ENCODE measurements at places on chromosomes 5 and 9. TPM values are rescaled to one million over a fixed set of nuclear protein-coding genes. Genes with fewer than 3 reads are reported as not detected.

- H3K27ac ChIP-seq: no peak overlapping the region
- no peak overlapping the region for H3K4me3 ChIP-seq
- DNase-seq: no peak
- peaks cover 17% of the 10 kb centered on the region for H3K4me1 ChIP-seq
- H3K36me3 ChIP-seq: no peaks in the 10 kb centered on the region
These were observed 208.7 kb upstream of the IER5L start for GRCh38 chr9:129386812-129387177.

- peaks cover 76% of the 10 kb centered on the region for H3K4me1 ChIP-seq
- H3K36me3 ChIP-seq: peaks cover 19% of the 10 kb centered on the region
- no peak overlapping the region for H3K27ac ChIP-seq
- H3K4me3 ChIP-seq: no peak overlapping the region
- no peak for DNase-seq
These were observed 3.6 kb downstream of the HMGCS1 start for GRCh38 chr5:43309637-43310036.

DNA sequence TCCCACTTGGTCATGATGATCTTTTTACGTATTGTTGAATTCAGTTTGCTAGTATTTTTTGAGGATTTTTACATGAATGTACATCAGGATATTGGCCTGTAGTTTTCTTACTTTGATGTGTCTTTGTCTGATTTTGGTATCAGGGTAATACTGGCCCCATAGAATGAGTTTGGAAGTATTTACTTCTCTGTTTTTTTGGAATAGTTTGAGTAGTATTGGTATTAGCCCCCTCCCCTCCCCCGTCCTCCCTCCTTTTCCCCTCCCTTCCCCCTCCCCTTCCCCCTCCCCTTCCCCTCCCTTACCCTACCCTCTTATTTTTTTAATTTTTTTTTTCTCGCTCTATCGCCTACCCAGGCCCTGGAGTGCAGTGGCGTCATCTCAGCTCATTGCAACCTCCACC is 10.3 kb downstream of the CDK7 start:
- no peak overlapping the region for H3K4me3 ChIP-seq
- H3K36me3 ChIP-seq: peaks cover 50% of the 10 kb centered on the region
- no peak for DNase-seq
- H3K27ac ChIP-seq: no peak overlapping the region
- H3K27me3 ChIP-seq: no peaks in the 10 kb centered on the region
- H3K4me1 ChIP-seq: peaks cover 18% of the 10 kb centered on the region

- no peak overlapping the region for H3K27ac ChIP-seq
- DNase-seq: no peak
- no peaks in the 10 kb centered on the region for H3K27me3 ChIP-seq
- H3K36me3 ChIP-seq: no peaks in the 10 kb centered on the region
- H3K4me1 ChIP-seq: no peaks in the 10 kb centered on the region
These were observed 207.1 kb upstream of the PAPPA start for GRCh38 chr9:115946530-115946929.

DNA sequence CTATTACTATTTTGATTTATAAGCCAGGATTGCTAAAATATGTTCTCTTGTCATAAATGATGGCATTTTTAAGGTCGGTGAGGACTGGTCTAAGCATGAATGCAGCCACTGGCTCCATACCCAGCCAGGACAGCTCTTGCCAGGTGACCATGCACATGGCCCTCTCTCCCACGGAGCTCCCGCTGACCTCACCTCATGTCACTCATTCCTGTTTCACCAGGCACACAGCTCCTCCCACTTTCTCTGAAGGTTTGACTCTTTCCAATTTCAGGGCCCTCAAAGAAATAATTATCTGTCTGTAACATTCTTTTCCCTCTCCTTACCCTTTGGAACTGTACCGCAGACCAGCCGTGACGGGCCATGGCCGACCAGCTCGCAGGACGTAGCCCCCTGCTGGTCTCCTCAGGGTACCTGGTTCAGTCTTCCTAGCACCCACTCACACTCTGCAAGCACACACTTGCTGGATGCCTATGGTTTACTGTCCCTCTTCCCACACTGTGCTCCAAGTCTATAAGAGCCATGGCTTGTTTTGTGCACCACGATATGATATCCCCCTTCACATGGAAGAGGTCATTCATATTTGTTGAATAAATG is 72.5 kb downstream of the LIFR start:
- no peak overlapping the region for H3K27ac ChIP-seq
- H3K4me1 ChIP-seq: no peaks in the 10 kb centered on the region
- peaks cover 35% of the 10 kb centered on the region for H3K27me3 ChIP-seq
- no peaks in the 10 kb centered on the region for H3K36me3 ChIP-seq
- no peak overlapping the region for H3K4me3 ChIP-seq

The IL4 gene
- not detected for total RNA-seq

DNA sequence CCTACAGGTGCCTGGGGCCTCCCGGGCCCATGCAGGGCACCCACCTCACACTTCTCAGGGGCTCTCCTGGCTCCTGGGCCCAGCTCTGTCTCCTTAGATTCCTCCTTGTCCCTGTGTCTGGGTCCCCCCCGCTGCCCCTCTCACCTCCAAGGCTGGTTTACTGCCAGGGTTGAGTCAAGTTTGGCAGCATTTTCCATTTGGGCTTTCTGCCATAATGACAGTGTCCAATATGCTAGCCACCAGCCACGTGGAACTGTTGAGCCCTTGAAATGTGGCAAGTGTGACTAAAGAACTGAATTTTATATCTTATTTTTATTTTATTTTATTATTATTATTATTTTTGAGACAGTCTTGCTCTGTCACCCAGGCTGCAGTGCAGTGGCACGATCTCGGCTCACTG is 1.9 kb downstream of the TTC16 start:
- no peak overlapping the region for H3K4me3 ChIP-seq
- peaks cover 30% of the 10 kb centered on the region for H3K4me1 ChIP-seq
- H3K27ac ChIP-seq: no peak overlapping the region
- H3K36me3 ChIP-seq: peaks cover 2% of the 10 kb centered on the region

GRCh38 chr5:174741352-174741751 is 17.0 kb downstream of the MSX2 start:
- peaks cover 2% of the 10 kb centered on the region for H3K36me3 ChIP-seq
- H3K4me3 ChIP-seq: no peak overlapping the region
- DNase-seq: no peak
- H3K27me3 ChIP-seq: peaks cover 15% of the 10 kb centered on the region
- no peaks in the 10 kb centered on the region for H3K4me1 ChIP-seq

DNA sequence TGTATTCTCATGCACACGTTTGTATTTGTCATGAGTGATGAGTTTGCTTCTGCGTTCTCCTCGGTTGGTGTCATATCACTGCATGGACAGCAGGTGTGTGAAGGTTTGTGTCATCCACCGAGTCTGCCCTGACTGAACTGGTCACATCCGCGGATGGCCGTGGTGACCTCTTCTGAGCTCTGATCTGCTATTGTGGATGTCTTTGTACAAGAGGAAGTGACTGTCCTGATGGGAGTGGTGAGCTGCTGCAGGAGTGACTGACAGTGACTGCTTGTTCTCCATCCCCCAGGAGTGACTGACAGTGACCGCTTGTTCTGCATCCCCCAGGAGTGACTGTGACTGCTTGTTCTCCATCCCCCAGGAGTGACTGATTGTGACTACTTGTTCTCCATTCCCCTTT is 69.9 kb downstream of the EHMT1 start:
- DNase-seq: no peak
- no peak overlapping the region for H3K4me3 ChIP-seq
- peaks cover 12% of the 10 kb centered on the region for H3K4me1 ChIP-seq
- H3K27ac ChIP-seq: no peak overlapping the region
- no peaks in the 10 kb centered on the region for H3K27me3 ChIP-seq

The TAF11L5 gene
- not detected for total RNA-seq

DNA sequence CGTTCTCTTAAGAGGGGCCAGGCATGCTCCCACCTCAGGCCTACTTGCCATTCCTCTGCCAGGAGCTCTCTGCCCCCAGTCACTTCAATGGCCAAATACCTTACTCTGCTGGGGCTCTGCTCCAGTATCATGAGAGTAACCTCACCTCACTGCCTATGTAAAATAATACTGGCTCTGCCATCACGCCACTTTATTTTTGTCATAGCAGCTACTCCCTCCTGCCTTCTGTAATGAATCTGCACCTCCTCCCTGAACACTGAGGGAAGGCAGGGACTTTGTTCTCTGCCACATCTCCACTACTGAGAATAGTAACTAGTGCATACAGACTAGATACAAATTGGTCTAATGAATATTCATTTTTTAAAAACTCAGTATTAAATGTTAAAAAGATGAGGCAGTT is 33.8 kb downstream of the MACROH2A1 start:
- H3K4me3 ChIP-seq: no peak overlapping the region
- H3K27me3 ChIP-seq: no peaks in the 10 kb centered on the region
- H3K4me1 ChIP-seq: peaks cover 24% of the 10 kb centered on the region
- H3K36me3 ChIP-seq: peaks cover 52% of the 10 kb centered on the region

The AUH gene
- total RNA-seq: 17.0 TPM

DNA sequence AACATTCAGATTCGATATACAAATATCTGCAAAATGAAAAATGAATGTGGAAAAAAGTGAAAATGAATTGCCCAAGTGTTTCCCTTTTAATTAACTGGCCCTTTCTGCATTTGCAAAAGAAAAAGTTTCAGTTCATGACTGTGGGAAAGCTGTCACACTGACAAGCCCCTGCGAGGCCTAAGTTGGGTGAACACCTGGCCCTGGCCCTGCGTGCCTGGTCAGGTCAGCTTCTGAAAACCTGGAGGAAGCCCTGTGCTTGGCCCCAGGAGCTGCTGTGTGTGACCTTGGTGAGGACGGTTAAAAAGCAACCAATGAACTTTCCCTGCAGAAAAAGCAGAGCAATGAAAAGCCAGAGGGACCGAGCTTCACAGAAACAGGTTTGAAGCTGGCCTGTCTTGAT is 41.0 kb upstream of the SHC3 start:
- no peak overlapping the region for H3K4me3 ChIP-seq

- H3K27ac ChIP-seq: no peak overlapping the region
These were observed 51.1 kb downstream of the MAST4 start for GRCh38 chr5:66647146-66647856.

GRCh38 chr5:96752341-96753016 is 55.3 kb downstream of the ERAP1 start:
- H3K27ac ChIP-seq: no peak overlapping the region
- peaks cover 53% of the 10 kb centered on the region for H3K36me3 ChIP-seq
- no peaks in the 10 kb centered on the region for H3K27me3 ChIP-seq

DNA sequence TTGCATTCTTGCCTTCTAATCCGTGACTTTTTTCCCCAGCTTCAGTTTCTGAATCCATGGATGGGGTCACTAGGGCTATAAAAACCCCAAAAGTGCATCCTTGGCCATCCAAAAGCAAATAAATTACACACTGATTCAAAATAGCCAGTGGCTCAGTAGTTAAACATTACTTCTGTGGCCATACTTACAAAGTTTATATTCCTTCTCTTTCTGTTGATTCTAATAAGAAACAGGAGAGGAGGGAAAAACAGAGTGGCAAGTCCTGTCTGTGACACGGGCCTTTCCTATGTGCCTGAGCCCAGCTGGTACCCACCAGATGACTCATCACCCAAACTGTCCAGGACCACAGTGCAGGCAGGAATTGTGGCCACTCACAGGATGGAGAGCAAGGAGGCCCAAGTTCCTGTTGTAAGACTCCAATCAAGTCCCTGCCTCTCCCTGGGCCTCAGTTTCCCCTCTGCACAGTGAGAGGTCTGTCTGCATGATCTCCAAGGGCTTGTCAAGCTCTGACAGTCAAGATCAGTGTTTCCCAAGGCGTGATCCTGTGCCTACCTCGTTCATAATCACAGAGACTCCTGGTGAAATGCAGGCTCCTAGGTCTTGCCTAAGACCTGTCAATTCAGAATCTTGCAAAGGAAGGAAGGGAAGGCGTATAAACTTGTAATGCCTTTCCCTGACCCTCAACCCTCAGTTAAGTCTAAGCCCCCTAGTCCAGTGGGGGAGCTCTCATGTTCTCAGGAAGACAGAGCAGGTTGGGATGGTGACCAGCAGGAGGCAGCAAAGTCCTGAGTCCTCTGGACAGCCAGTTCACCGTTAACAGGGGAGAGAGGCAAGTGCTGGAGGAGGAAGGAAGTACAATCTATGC is 29.5 kb downstream of the TNIP1 start:
- H3K36me3 ChIP-seq: peaks cover 45% of the 10 kb centered on the region
- peak; percentile 72 for DNase-seq
- H3K4me3 ChIP-seq: no peak overlapping the region
- no peaks in the 10 kb centered on the region for H3K27me3 ChIP-seq

DNA sequence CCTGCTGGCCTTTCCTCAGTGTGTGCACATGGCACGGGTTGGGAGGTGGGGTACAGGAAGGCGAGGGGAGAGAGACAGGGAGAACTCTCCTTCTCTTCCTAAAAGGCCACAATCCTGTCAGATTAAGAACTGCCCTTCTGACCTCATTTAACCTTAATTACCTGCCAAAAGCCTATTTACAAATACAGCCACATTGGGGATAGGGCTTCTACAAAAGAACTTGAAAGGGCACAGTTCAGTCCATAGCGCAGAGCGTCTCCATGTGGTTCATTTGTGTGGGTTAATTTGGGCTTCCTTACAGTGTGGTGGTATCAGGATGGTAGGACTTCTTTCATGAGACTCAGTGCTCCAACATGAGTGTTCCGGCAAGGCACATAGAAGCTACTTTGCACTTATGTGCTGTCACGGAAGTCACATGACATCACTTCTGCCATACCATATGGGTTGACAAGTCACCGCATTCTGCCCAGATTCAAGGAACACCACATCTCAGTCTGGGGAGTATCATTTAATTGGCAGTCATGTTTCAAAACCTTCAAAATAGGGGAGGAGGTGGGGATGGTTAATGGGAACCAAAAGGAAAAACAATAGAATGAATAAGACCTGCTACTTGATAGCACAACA is 46.8 kb downstream of the NLN start:
- no peak overlapping the region for H3K4me3 ChIP-seq

The MLANA gene
- total RNA-seq: not detected

The RIMOC1 gene
- 25.3 TPM for total RNA-seq

DNA sequence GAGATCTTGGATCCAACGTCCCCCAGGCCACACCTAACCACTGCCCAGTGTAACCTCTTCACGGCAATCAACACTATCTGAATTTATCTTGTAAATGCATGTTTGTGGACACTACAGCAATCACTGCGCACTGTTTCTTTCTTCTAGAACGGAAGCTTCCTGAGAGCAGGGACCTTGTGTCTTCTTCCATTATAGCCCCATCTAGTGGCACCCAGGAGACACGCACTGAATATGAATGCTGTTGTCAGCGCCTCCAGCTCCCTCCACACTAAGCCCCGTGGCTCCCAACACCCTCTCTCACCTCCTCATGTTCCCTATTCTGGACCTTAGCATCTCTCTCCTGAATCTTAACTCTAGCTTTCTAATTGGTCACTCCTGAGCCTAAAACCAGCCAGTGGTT is 72.7 kb downstream of the SMIM23 start:
- no peak overlapping the region for H3K4me3 ChIP-seq
- H3K27ac ChIP-seq: no peak overlapping the region
- H3K27me3 ChIP-seq: no peaks in the 10 kb centered on the region
- peaks cover 14% of the 10 kb centered on the region for H3K4me1 ChIP-seq
- H3K36me3 ChIP-seq: peaks cover 2% of the 10 kb centered on the region

DNA sequence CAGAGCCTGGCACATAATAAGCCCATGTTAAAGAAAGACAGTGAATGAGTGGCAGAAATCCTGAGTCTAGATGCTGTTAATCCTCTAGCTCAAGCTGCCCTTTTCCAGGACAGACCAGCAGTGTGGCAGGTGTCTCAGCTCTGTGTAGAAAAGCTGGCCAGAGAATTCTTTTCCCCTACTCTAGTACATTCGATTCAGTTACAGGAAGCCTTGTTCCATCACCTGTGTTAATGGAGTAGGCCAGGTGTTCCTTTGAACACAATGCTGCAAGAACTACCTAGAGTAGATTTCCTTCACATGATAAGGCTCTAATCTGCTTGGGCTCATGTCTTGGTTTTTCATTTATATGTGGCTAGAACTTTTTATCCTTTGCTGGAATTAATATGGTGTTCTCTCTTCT is 52.5 kb downstream of the NUP214 start:
- peaks cover 57% of the 10 kb centered on the region for H3K36me3 ChIP-seq
- H3K27me3 ChIP-seq: no peaks in the 10 kb centered on the region
- H3K4me3 ChIP-seq: no peak overlapping the region
- no peak for DNase-seq

The SV2C gene
- total RNA-seq: 0.10 TPM

Data from activated CD4-positive, alpha-beta T cell treated with anti-CD3 and anti-CD28 coated beads, Interleukin-2, amount 10 ng/mL, durations not matched to agents 7 days and 5 days (primary cell).